ENCODE measurements at places on chromosomes 3 and 15. TPM values are rescaled to one million over a fixed set of nuclear protein-coding genes. Genes with fewer than 3 reads are reported as not detected.

The RPUSD2 gene
- 7.7 TPM for polyA plus RNA-seq

The FGF7 gene
- 3.1 TPM for polyA plus RNA-seq

The TYRO3 gene
- 13.2 TPM for polyA plus RNA-seq

The CX3CR1 gene
- polyA plus RNA-seq = 0.24 TPM

The ZNF774 gene
- polyA plus RNA-seq = 1.1 TPM

The RAB43 gene
- 6.0 TPM for polyA plus RNA-seq

The PAQR5 gene
- polyA plus RNA-seq = 0.11 TPM

The TAGLN3 gene
- polyA plus RNA-seq = 0.06 TPM

The SEMA5B gene
- polyA plus RNA-seq = 0.77 TPM
